ENCODE measurements at places on chromosomes 3 and 15. TPM values are rescaled to one million over a fixed set of nuclear protein-coding genes. Genes with fewer than 3 reads are reported as not detected.

- DNase-seq, result no peak
Observed at GRCh38 chr15:65839354-65839901, 29.9 kb upstream of the RAB11A start.

GRCh38 chr3:182803596-182803995 lies 10.3 kb downstream of the ATP11B start:
- no peak for DNase-seq

GRCh38 chr3:39103791-39104552 lies 3.5 kb downstream of the GORASP1 start:
- DNase-seq, result no peak

DNA sequence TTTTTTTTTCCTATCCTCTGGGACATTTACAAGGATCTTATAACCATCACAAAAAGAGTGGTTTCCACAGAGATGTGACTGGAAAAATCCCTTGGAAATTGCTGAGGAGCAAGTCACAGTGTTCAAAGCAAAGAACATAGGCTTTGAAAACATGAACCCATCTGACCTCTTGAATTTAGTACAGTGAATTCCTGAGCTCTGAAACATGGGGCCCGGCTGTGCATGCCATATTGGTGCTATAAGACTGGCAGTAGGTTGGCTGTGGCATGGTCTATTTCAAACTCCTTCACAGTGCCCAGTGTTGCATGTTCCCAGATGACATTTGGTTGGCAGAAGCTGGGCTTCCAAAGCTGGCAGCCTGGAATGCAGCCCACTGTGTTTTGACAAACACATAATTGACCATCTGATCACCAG lies 202.2 kb downstream of the TIGIT start:
- no peak for DNase-seq

DNA sequence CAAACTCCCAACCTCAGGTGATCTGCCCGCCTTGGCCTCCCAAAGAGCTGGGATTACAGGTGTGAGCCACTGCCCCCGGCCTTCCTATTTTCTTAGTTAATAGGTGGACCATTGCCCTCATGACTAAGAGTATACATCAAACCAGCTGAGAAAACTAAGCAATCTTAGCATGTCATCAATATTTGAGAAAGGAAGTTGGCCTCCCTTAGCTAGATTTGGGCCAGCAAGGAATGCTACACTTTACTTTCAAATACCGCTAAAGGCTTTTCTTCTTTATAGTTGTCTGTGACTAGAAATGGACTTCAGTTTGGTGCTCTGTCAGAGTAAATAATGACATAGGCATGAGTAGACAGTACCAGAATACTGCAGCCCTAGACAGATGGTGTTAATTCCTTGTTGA lies 199.3 kb downstream of the GAP43 start:
- DNase-seq, result no peak

DNA sequence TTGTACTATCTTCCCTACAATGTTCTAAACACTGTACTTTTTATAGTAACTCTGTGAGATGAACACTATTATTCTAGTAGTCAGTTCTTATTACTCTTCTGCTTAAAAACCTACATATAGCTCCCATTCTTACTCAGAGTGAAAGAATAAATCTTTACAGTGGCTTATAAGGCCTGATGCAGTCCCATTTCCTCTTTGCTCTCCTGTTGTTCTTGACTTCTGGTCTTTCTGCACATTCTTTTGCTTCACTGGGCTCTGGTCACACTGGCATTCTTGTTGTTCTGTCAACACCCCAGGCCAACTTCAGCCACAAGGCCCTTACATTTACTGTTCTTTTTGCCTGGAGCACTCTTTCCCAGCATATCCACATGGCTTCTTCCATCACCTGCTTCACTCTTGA lies 58.2 kb upstream of the TP63 start:
- DNase-seq, result no peak

DNA sequence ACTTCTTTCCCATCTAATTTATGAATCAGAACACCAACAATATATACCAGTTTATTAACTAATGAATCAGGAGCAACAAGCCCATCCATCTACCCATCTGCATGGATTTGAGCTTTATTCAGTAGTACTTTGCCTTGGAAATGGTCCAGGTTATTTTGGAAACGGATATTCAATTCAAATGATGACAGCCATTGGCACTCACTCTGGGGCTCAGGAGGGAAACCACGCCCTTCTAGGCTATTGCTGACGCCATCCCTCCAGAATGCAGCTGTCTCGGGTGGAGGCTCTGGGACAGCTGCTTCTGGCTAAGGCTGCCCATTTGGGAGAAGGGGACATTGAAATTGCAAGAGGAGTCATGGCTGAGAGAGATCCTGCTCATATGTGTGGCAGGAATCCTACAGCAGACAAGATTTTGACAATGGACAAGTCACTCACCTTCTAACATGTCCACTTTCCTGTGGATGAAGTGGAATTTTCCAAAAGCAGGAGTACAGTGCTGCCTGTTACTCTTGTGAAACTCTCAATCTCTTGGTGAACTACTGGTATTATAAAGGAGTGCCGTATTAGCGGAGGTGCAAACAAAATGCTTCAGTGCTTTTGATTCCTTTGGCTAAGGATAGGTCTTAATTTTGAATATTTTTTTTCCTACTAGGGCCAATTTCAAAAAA lies 29.3 kb upstream of the TRAK1 start:
- no peak for DNase-seq

Gene NEK10
- total RNA-seq, result 0.19 TPM

Gene GUCA1C
- not detected for total RNA-seq
